ENCODE measurements at places on chromosomes 7 and 10. TPM values are rescaled to one million over a fixed set of nuclear protein-coding genes. Genes with fewer than 3 reads are reported as not detected.

The PLXNA4 gene
- 12.8 TPM for total RNA-seq

- no peak for DNase-seq
Observed at GRCh38 chr10:43754569-43755260, 106.0 kb upstream of the ZNF32 start.

The UCMA gene
- total RNA-seq, result not detected

GRCh38 chr10:123582084-123582989, 83.8 kb upstream of the GPR26 start:
- DNase-seq, result peak; percentile 84

GRCh38 chr7:29102558-29103151, 43.7 kb downstream of the CPVL start:
- no peak for DNase-seq

The GDF2 gene
- not detected for total RNA-seq

- no peak for DNase-seq
Observed at GRCh38 chr10:77641788-77642397, 4.3 kb upstream of the KCNMA1 start.

The MYOZ1 gene
- 8.7 TPM for total RNA-seq

DNA sequence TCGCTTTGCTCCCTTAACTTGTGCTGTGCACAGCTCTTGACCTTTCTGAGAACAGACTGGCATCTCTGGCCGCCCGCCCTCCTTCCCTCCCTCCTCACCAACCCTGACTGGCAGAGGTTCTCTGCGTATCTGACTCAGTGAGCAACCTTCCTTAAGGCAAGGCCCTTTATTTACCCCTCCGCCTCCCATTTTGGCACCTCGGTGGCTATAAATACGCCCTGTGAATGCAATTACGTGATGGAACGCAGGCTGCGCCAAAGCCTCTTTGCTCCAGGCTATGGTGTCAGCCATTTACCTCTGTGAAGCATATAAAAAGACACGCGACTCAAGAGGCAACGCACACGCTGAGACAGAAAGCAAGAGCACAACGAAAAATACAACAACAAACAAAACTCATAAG, 764.3 kb downstream of the SUGCT start:
- DNase-seq, result no peak

- no peak for DNase-seq
Observed at GRCh38 chr7:142927085-142927745, 6.3 kb downstream of the TRPV5 start.

The MBL2 gene
- total RNA-seq, result not detected

DNA sequence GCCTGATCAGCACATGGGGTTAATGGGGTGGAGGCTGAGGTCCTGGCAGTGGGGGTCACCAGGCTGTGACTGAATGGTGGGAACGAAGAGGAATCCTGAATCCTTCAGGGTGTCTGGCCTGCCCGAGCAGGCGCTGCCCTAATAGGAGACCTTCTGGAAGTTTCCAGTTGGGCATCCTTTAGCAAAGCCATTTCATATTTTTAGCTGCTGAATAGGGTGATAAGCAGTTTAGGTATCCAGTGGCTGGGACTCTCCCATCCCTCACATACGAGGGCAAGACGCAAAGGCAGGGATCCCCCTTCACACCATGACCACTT, 159.3 kb downstream of the SH3PXD2A start:
- no peak for DNase-seq

DNA sequence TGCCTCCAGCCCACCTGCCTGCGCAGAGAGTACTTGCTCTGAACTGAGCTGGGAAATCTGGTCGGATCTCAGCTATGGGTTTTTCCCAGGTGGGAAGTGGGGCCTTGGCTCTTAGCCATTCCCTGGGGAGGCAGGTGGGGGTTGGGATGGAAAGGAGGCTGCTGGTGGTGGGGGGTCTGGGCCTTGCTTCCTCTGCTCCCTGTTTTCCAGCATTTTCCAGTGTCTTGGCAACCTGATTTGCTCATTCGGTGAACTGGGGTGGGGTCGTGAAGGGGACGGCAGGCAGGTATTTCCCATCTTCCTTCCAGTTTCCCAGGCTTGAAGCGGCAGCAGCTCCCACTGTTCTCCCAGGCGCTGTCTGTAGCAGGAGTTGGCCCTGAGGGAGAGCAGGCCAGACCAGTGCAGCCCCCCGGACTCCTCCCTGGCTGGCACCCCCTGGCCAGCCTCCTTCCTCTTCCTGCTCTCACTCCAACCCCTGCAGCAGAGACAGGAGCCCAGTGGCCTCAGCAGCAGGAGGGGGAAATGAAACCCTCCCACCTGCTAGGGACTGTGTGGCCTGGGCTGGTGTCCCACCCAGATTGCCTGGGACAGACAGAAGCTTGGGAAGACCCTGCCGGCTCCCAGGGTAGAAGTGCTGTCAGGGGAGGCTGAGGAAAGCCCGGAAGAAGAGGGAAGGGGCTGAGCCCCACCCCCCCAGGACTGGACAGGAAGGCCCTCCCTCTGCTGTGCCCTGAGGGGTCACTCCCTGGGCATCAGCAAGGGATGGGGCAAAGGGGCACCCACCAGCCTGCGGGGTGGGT, 6.6 kb downstream of the TRIM8 start:
- no peak for DNase-seq

DNA sequence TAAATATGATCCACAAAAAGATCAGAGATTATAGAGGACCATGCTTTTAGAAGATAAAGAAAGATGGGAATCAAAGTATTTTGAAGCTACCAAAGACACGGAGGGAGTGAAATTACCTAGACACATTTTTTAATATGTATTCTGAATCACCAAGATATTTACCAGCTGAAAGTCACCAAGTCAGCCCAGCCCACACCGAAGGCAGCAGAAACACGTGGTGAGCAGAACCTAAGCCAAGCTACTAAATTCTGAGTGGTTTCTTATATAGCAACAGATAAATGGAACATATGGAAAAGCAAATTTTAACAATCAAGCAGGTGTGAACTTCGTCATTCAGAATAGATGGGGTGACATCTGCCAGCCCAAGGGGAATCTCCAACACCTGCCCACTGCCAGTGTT, 134.7 kb upstream of the AKR1E2 start:
- no peak for DNase-seq

The VSTM2A gene
- not detected for total RNA-seq

The CALCR gene
- total RNA-seq, result not detected

- DNase-seq, result no peak
Observed at GRCh38 chr7:115975766-115976165, 54.8 kb downstream of the TFEC start.

The PILRA gene
- total RNA-seq, result 2.3 TPM

DNA sequence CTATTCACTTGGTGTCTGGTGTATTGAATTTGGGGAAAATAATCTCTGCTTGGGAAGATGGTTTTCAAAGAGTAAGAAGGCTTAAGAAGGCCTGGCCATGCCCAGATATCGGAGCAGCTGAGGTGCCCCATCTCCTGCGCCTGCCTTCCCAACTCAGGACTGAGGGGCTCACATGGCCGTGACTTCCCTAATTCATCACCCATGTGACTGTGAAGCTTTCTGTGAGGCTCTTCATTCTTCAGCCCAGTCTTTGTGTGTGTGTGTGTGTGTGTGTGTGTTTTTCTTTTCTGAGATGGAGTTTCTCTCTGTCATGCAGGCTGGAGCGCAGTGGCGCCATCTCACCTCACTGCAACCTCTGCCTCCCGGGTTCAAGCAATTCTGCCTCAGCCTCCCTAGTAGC, 53.2 kb downstream of the PROSER2 start:
- DNase-seq, result no peak

The FXYD4 gene
- not detected for total RNA-seq

The SUGCT gene
- 3.1 TPM for total RNA-seq

DNA sequence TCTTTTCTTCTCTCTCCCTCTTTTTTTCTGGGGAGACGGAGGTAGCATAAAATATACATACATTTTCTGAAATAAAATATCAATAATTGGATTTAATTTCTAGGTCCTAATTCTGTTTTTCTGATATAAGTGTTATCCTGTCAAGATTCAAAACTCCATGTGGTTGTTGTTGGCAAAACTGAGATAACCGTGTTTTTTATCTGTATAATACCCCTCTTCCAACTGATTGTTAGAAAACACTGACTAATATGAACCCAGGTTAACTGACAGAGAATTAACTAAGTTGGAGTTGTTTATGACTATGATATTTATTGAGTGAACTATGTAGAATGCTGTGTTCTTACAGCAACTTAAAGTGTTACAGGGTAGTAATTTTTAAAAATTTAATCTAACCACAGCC, 236.5 kb upstream of the KAT6B start:
- DNase-seq, result no peak

- no peak for DNase-seq
Observed at GRCh38 chr7:6307762-6308161, 35.3 kb upstream of the CYTH3 start.

The PTF1A gene
- total RNA-seq, result not detected

DNA sequence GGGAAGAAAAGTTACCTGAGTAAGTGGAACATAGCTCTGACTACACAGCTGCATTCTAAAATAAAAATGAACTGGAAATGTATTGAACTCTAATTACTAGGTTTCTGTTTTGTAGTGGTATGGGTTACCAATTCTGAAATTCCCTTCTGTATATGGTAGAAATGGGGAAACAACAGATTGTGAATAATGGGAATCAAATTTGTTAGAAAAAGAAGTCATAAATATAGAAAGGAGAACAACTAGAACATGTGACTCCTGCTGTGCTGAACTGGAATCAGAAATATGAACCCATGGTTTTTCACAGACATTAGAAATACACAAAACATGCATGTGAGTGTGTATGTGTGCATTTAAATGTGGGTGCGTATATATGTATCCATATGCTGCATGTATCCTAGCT, 27.0 kb downstream of the MCMBP start:
- DNase-seq, result no peak

The ACTL6B gene
- not detected for total RNA-seq

GRCh38 chr7:150415161-150416153, 35.0 kb upstream of the GIMAP8 start:
- no peak for DNase-seq
